Activated CD8-positive, alpha-beta memory T cell treated with anti-CD3 and anti-CD28 coated beads for 24 hours (primary cell): ENCODE measurements at places on chromosomes 4 and X.

DNA sequence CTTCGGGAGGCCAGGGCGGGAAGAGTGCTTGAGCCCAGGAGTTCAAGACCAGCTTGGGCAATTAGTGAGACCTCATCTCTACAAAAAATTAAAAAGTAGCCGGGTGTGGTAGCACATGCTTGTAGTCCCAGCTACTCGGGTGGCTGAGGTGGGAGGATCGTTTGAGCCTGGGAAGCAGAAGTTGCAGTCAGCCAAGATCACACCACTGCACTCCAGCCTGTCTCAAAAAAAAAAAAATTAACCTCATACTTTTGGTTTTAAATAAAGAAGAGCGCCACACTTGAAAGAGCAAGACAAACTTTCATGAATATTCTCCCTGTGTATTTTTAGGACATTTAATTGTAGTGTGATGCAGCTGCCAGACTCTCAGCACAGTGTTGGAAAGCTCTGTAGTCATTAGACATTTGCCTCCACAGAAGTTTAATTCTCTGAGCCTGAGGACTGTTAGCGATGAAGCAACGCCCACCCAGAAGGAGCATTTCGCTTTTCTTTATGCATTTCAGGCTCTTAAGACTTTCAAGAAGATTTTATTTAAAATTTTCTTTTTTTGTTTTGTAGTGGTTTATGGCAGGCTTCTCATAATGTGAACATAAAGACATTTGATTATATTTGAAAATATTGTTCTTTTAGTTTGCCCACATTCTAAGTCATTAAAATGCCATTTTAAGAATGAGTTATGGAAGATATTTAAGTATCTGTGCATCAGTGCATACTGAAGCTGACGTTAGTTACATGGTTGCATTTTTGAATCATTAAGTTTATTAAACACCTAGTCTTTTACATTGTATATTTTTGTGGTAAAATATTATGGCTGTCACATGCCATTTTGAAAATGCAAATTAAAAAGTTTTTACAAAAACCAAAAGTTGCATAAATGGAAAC lies 45.8 kb downstream of the DCLK2 start:
- no peak for DNase-seq

DNA sequence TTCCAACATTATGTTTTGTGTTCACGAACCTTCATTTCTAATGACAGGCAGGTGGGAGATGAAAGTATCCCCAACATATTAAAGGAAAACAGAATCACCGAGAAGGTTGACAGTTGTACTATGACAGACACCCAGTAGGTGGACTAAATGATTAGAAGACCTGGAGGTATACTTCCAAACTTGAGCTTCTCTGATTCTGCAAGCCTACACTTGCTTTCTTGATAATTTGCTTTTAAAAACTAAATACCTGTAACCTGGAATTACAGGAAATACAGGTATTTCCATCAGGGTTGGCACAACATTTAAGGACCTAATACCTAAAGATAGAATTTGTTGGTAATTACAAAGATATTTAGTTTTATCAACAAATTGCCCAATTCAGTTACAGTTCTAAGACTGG lies 43.4 kb downstream of the C4orf51 start:
- DNase-seq, result no peak

DNA sequence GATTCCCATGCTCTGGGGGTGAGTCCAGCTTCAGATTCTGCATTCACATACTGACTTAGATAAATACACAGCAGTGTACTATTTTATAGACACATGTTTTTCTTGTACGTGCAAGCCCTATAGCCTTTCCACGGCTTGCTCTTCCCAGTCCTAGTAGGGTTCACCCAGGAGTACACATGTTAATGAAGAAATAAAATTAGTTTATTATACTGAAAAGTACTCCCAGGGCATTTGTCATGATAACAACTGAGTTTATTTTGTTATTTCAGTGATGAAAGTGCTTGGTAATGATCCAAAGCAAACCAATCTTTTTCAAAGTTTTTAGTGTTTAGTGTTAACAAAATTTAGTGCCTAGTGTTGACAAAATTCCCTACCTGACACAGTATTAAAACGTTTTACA lies 21.3 kb downstream of the MAPK10 start:
- DNase-seq, result no peak

- DNase-seq, result no peak
These were observed 168.6 kb upstream of the KLF3 start for GRCh38 chr4:38495446-38495845.

- no peak for DNase-seq
These were observed 88.2 kb upstream of the STS start for GRCh38 chrX:7059214-7059838.

- no peak for DNase-seq
These were observed 17.4 kb upstream of the MAP3K15 start for GRCh38 chrX:19532709-19533108.

- DNase-seq, result no peak
These were observed 28.8 kb upstream of the SCOC start for GRCh38 chr4:140344621-140345020.

DNA sequence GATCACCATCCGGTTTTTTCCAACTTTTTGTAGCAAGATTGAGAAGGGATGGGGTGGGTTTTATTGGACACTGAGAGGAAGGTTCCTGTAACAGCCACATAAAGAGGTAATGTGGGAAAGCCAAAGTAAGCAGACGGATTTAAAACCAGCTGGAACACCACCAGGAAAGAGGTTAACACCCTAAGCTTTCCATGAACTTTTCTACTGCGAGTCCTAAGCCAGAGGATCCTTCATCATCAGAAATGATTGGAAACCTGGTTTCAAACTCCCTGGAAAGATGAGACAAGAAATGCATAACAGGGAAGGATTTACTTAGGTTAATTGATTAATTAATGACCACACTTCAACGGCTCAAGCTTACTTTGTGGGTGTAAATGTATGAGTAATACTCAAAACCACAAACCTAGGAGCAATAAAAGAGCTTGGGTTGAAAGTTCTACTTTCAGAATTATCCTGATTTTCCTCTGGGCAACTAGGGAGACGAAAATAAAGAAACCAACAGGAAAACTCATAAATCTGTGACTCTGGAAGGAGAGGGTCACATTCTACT lies 91.5 kb downstream of the COX18 start:
- DNase-seq, result no peak

GRCh38 chr4:159673221-159673620 lies 570.3 kb downstream of the RAPGEF2 start:
- no peak for DNase-seq

- DNase-seq, result no peak
These were observed 11.3 kb upstream of the MXD4 start for GRCh38 chr4:2273221-2273620.

DNA sequence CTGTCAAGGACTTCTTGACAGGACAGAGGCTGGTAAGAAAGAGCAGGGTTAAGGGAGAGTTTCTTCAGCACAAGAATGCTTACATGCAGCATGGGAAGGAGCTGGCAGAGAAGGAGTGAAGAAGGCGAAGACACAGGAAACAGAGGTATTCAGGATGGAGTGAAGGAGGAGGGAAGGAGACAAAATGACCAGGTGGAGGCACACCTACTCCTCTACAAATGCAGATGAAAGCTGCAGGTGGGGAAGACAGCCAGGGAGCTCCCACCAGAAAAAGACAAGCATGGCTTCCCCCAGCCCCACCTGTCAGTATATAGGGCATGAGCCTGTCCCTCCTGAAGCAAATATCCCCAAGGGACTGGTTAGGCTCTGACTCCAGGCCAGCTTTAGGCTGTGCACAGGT lies 29.6 kb upstream of the NKRF start:
- DNase-seq, result no peak

DNA sequence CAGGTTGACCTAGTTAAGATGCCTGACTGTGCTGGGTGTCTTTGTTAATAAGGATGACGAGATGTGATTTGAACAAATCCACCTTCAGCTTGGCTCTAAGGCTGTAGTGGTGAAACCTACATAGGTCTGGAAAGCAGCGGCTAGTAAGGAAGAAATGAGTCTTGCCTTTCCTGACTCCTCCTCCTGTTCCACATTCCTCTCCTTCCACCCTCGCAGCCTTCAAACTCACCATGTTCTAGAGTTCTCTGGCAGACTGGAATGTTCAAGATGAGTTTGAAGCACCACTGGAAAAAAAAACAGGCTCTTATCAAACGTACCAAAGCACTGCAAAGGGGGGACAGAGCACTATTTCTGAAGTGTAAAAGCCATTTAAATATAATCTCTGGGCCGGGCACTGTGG lies 395.4 kb downstream of the BMPR1B start:
- DNase-seq, result no peak

DNA sequence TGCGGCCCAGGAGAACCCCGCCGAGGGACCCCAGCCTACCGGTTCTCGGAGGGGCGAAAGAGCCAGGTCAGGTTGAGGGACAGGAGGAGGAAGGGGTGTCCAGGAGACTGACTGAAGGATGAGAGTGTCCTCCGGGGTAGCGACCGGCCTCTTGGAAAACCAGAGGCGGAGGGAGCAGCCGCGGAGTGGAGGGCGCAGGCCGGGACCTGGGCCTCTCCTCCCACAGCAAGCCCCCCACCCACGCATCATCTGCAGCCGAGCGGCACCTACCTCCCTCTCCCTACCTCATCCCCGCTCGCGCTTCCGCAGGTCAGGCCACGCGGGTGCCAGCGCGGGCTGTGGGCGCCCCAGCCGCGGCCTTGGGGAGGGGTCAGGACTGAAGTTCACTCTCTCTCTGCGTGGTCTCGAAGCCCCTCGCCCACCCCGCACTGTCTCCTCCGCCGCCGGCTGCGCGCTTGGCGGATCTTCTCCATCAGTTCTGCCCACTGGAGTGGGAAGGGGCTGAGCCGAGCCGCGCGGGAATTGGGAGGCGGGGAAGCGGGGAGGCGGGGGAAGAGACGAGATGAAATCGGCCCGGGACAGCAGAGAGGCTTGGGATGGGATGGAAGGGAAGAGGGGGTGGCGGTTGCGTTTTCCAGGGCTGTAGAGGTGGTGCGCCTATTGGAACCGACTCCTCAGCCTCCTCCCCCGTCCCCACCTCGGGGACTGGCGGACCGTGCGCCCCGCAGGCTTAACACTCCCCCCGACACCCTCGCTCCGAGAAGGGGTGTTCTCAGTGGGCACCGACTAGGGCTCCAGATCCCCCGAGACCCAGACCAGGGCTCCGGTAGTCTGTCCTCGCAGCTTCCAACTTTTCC lies 1.8 kb downstream of the NLGN4X start:
- DNase-seq, result no peak

DNA sequence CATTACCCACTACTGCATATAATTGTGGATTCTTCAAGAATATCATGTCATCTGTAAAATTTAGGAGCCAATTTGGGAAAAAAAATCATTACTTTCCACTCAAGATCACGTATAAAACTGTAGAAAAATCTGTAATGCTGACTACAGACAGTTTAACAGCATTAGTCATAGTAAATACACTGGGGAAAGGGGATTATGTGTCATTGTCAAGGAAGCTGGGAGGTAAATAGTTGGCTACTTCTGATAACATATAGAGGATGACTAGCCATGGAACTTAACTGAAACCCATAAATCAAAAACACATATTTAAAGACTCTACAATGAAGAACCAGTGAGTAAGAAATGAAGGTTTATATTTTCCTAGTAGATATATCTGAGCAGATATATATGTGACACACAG lies 1666.4 kb upstream of the IGFBP7 start:
- no peak for DNase-seq

- DNase-seq, result no peak
These were observed 19.4 kb downstream of the SORBS2 start for GRCh38 chr4:185792384-185793115.

- no peak for DNase-seq
These were observed 23.4 kb downstream of the RFC1 start for GRCh38 chr4:39342731-39343130.

- DNase-seq, result no peak
These were observed 85.4 kb downstream of the DCHS2 start for GRCh38 chr4:154406018-154406795.

DNA sequence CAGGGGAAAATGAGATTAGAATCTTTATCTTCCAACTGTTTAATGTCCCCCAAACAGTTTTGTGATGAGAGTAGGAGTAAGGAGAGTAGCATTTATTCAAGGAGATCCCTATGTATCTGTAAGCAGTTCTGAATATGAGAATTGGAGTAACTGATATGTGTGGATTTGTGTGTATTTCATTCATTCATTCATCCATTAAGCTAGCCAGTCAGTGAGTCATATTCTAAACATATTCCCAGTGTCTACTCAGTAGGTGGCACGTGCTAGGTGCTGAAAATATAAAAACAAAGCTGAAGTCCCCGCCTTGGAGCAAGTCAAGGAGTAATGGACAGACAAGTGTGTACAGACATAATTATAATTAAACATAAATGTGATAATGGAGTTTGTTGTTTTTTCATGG lies 12.4 kb upstream of the STX18 start:
- DNase-seq, result no peak

GRCh38 chr4:105807496-105807895 lies 87.8 kb upstream of the NPNT start:
- DNase-seq, result no peak

- DNase-seq, result no peak
These were observed 11.0 kb downstream of the TKTL2 start for GRCh38 chr4:163462556-163462955.

- no peak for DNase-seq
These were observed 10.5 kb upstream of the MGST2 start for GRCh38 chr4:139655116-139655515.

- no peak for DNase-seq
These were observed 814 bp upstream of the RBM47 start for GRCh38 chr4:40630335-40631021.

GRCh38 chr4:176619430-176619829 lies 173.3 kb downstream of the VEGFC start:
- no peak for DNase-seq

GRCh38 chr4:26862381-26862915 lies 1.8 kb downstream of the STIM2 start:
- DNase-seq, result no peak

- no peak for DNase-seq
These were observed 83.1 kb downstream of the GRIA3 start for GRCh38 chrX:123267220-123267619.

GRCh38 chr4:150328496-150328895 lies 250.3 kb downstream of the DCLK2 start:
- DNase-seq, result no peak

- DNase-seq, result no peak
These were observed 11.0 kb upstream of the CTBP1 start for GRCh38 chr4:1259966-1260365.

DNA sequence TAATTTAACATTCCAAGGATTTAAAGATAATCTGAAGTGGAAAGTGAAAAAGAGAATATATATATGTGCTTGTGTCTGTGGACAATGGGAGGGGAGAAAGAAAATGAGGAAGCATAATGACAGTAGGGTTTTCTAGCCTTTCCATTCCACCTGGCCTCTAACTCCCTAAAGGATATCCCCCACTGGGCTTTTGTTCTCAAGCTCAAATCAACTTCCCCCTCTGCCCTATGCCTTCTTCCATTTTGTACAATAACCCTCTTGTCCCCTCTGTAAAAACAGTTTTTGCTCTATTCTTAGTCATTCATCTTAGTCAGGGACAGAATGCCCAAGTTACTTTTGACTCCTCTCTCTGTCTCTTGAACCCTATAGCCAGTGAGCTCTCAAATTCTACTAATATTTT lies 23.6 kb downstream of the ANTXR2 start:
- DNase-seq, result no peak

DNA sequence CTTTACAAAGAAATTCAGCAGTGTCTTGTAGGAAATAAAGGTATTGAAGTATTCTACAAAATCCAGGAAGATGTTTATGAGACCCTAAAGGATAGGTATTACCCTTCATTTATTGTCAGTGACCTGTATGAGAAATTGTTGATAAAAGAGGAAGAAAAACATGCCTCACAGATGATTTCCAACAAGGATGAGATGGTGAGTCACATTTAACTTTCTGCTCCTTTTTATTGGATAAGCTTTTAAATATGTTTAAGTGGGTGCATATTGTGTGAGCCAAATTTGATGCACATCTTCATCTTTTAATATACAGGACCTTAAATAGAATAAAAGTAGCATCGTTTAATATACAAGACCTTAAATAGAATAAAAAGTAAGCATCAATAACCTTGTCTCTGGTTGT lies 72.1 kb downstream of the LRP2BP start:
- DNase-seq, result no peak
